ENCODE measurements at places on chromosomes 4 and X.

DNA sequence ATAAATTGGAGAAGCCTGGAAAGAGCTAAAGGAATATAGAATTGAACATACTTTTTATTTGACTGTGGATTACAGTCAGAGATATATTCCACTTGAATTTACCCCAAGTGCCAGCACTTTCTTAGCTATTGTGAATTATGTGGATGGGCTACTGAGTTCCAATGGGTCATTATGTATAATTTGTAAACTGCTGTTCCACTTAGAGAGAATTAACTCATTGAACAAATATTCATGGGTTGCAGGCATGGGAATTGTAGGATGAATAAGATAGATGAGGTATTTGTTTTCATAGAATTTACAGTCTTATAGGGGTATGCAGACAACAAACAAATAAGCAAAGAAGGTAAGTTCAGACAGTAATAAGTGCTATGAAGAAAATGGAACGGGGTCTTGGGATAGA is 195.7 kb downstream of the SHROOM3 start:
- no peak for DNase-seq

DNA sequence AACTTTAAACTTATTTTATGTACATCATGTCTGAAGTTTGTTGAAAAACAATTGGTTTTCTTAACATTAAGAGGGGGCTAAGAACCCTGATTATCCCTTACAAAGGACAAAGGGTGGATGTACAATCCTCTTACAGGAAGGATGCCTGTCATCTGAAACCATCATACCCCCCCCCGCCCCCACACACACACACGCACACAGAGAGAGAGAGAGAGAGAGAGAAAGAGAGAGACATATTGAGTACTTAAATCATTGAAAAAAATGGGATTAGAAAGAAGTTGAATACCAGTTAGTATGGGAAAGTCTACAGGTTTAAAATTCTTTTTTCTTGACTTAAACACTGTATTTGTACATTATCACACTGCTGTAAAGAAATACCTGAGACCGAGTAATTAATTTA is 10.9 kb upstream of the PGM2 start:
- DNase-seq, result no peak

DNA sequence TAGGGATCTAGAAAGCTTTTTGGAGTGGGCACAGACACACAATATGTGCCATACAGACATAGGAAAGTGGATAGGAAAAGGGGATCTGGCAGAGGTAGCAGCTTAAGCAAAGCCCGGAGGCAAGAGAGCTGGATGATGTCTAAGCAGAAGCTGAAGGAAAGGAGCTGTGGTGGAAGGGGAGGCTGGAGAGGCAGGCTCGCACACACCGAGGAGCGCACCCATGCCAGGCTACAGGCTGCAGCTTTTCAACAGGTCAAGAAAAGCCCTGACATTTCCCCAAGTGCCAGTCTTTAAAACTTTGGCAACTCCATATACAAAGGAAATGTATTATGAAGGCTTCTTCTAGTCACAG is 67.4 kb downstream of the SOWAHB start:
- no peak for DNase-seq

DNA sequence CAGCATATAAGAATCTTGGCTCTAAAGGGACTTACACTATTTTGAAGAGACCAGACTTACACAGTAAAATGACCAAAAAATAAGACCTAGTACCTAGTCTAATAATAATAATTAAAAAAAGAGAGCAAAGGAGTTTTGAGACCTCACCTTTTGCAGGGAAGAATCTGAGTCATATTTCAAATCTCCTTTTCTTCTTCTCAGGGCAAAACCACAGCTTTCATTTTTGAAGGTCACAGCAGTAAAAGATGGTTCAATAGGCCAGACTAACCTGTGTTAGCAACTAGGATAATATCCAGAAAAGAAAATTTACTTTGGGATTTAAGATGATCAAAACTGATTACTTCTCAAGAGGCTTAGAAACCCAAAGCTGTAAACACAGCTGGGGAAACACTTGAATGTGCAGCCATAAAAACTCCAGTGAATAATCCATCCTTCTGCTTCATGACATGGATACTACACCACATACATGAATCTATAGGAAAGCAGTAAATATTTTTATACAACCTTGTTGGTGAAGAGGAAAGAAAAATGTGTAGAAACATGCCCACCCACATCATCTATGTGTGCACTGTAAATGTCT is 25.9 kb upstream of the LNX1 start:
- no peak for DNase-seq

DNA sequence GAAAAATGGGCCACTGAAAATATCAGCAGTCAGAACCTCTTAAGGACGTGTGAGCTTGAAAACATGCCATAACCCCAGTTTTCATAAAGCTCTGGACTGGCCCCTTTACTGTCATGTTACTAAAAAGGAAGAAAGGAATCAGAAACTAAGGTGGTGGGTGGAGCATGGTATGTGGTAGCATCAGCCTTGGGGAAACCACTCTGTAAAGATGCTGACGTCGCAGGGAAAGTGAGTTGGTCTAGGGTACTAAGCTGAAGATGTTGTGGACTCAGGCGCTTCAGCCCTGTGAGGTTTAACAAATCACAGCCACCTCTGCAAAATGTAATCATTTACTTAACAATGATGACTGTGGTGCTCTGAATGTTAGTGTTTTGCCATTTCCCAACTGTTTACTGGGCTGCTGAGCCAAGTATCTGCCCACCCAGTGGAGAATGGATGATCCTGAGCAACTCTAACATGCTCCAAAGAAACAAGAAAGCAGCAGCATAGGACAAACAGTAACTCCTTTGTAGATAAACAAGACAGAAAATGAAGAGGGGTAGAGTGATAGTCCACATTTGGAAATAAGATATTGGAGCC is 33.4 kb downstream of the C4orf54 start:
- no peak for DNase-seq

GRCh38 chrX:9845578-9845952 is 59.3 kb downstream of the SHROOM2 start:
- no peak for DNase-seq

GRCh38 chr4:48042979-48043461 is 26.4 kb downstream of the NIPAL1 start:
- DNase-seq, result no peak

DNA sequence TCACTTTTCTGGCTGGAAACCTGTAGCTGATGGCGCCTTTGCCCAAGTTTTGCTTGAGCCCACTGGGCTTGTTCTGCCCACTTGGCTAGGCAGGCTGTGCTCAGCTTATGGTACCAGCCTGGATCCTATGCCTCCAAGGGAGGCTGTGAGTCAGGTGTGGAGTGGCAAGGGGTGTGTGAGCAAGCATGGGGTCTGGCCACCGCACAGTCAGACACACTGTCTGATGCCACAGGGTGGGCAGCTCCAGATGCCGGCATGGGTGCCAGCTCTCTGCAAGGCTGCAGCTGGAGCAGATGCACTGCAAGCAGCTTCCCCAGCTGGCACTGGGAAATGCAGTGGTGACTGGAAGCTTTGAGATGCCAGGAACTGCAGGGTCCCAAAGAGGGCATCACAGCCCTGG is 16.3 kb upstream of the GIMD1 start:
- DNase-seq, result no peak

DNA sequence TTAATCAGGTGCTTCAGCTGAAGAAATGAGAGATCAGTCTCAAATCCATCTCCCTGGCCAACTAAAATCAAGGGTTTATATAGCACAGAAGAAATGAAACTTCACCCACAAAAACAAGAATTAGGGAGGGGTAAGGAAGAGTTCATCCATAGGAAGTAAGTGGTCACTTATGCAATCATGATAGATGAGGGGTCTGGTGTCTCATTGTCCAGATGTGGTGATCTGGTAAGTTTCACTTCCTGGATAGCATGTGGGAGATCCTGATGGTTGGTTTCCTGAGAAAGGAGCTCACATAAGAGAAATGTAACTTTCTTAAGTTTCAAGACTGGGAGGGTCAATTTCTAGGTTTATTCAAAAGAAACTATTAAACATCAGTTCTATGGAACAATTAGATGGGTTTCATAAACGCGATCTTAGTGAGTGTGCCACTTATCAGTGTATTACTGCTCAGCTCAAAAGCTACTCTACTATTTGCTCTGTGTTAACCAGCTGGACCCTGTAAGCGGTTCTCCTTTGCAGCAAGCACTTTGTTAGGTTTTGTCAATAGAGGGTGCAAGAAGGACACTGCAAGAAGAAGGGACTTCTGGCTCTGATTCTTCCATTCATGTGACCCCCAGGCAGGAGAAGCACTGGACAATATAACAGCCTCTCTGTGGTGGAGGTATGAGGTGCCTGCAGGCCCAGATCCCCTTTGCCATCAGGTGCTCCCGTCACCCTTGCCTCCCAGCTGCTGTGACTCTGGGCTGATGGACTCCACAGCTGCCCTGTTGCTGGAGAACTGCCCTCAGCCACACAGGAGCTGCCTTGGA is 35.4 kb upstream of the HPSE start:
- DNase-seq, result no peak

DNA sequence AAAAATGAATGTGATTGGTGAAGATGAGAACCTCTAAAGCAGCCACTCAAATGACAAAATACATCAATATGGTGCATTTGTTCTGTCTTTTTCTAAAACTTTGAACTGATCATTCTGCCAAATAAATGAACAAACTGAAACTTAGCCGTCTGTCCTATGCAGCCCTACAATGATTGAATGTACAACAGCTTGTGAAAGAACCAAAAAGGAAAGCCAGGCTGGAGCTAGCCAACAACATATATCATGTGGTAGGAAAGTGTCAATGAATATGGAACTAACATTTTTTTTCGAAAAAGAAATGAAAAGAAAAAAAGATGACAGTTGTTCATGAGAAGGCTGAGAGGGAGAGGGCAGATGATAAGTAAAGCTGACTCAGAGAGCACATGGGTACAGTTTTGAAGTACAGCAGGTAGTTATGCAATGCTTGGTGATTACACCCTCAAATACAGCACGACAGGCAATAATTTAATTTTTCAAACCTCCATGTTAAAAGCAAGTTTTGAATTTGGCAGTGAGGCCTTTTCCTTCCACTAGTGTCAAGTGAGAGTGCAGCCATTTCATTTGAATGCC is 21.2 kb upstream of the SLC7A11 start:
- no peak for DNase-seq

- no peak for DNase-seq
Measured at GRCh38 chrX:124690495-124690894, 344.1 kb downstream of the SH2D1A start.

DNA sequence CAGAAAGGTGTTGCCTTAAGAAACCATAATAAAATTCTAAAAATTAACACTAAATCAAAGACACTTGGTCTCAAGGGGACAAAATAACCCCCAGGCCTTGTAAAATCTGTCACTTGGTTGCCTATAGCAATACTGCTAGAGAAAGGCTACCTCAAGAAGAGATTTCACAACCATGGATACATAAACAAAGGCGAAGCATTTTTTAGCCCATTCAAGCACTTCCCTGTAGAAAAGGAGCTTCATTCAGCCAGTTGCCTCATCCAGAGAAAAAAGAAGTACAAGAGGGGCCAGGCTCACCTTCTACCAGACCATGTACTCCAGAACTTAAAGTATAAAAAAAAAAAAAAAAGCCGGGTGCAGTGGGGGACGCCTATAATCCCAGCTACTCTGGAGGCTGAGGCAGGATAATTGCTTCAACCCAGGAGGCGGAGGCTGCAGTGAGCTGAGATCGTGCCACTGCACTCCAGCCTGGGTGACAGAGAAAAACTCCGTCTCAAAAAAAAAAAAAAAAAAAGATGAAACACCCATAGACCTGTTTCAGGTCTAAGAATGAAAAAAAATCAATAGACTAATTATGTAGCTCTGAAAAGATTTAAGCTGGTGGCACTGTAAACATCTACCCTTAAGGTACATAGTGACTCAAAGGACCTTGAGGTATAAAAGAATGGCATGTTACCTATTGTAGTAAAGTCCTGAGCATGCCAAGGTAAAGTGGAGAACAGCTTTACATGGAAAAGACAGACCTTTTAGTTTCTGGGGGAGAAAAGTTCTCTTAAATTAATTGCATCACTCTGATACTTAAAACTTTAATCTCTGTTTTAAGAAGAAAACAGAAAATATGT is 18.0 kb downstream of the RUFY3 start:
- DNase-seq, result no peak

GRCh38 chr4:122577808-122578781 is 42.8 kb downstream of the IL21 start:
- peak; percentile 81 for DNase-seq

DNA sequence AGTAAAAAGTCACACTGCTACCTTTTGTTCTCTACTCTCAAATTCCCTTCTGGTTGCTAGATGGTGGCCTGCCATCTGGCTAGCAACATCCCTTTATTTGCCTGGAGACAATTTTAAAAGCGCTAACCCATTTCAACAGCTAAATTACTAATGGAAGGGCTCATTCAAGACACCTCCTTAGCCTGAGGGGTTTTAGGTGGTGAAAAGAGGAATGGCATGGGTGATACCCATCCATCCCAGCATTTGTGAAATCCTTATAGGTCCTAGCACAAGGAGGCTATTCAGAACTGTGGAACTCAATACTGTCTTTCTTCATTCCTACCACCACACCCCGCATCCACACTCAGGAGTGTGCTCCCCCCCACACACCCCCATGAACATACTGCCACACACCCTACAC is 33.5 kb downstream of the ARHGEF9 start:
- no peak for DNase-seq

DNA sequence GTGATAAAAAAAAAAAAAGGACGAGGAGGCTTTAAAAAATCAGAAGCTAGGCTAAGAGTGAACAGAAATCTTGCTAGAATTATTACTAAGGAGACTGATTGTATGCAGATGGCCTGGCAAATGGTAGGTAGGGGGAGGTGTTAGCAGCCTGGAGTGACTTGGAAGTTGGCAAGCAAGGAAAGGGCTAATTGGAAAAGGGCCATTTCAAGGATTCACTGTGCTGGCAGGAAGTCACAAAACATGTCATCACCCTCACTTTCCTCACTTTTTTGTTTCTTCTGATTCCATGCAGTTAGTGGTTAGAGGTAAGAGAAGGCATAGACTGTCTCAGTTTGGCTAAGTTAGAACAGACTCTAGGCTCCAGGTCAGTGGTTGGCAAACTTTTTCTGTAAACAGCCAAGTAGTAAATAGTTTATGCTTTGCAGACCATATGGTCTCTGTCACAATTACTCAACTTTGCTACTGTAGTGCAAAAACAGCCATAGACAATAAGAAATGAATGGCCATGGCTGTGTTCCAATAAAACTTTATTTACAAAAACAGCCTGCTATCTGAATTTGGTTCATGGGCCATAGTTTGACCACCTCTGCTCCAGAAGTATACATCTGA is 646.5 kb upstream of the ACTRT1 start:
- DNase-seq, result no peak

- no peak for DNase-seq
Measured at GRCh38 chr4:159736411-159736810, 633.5 kb downstream of the RAPGEF2 start.

DNA sequence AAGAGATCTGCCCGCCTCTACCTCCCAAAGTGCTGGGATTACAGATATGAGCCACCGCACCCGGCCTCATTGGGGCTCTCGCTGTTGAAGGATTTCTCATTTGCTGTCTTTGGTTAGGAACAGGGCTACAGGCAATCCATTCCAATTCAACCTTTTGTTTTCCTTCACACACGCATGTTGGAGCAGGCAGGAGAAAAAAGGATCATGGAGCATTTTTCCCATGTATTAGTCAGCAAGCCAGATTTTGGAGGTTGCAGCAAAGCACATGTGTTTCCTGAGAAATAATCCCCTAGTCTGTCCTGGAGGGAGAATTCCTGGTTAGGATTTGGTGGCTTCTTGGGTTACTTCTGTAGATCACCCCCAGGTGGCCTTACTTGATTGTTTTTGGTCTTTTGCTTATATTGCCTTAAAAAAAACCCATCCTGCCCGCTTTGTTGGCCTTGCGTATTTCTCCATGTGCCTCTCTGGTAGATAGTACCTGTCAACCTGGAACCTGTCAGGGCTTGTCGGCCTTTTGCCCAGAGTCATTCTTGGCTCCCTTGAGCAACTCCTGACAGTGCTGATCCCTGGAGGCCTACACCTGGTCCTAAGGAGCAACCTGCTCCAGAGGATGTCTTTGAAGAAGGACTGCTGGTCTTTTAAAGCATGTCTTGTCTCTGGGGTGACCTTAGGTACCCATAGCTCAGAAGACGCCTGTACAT is 82.4 kb upstream of the CLCN4 start:
- no peak for DNase-seq

All from NCI-H526 (cell line).